ENCODE measurements at places on chromosomes 4 and X.
A peak's percentile ranks its signal among the peaks of the same experiment; 100 is the strongest.

GRCh38 chr4:183626168-183626567 is 32.8 kb downstream of the RWDD4 start:
- DNase-seq, result no peak

DNA sequence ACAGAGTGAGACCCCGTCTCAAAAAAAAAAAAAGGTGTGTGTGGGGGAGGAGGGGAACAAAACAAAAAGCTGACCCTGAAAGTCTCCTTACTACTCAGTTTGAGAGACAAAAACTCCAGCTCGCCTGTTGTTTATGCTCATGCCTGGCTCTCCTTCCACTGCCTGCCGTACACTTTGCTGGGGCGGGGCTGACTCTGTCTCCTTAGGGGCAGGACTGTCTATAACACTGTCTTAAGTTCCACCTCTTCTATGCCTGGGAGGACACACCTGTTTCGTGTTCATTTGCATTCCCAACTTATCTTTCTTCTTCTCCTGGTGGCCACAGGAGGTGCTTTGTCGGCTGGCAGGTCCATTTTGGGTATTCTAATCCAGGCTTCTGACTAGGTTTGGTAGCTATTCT is 81.4 kb downstream of the MTNR1A start:
- DNase-seq, result no peak

GRCh38 chr4:159197260-159197884 is 94.5 kb downstream of the RAPGEF2 start:
- no peak for DNase-seq

DNA sequence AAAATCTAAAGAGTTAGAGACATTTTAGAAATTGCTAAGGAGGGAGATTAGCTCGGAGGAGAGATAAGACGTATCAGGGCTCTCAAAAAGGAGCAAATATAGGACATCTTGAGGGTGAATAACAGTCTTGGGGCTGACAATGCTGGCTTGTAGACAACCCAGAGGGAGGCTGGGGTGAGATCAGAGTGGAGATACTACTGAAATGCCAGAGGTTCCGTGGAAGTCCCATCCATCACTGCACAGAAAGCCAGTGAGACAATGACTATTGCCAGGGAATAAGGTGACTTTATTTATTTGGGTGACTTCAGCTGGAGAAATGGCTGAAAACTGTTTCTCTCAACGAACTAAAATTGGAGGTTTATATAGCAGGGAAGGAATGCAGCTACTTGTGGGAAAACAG is 838.1 kb upstream of the AGA start:
- no peak for DNase-seq

DNA sequence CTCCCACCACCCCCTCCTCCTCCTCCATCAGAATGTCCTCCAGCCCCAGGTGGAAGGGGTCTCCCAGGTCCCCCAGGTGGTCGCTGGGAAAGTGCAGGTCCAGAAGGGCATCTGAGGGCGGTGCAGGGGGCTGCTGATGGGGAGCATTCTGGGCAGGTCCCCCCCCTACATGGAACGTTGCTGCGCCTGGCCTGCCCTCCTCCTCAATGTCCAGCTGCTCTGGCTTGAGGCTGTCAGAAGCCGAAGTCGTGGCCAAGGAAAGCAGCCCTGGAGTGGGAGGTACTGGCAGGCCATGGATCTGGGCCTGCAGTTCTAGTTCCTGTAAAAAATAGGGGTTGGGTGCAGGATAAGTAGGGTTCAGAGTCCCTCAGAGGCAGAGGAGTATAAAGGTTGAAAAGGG is 12.9 kb downstream of the TFE3 start:
- DNase-seq, result no peak

GRCh38 chr4:140130677-140131076 is 23.3 kb downstream of the MAML3 start:
- no peak for DNase-seq

GRCh38 chrX:111101580-111101979 is 5.6 kb downstream of the PAK3 start:
- DNase-seq, result no peak

DNA sequence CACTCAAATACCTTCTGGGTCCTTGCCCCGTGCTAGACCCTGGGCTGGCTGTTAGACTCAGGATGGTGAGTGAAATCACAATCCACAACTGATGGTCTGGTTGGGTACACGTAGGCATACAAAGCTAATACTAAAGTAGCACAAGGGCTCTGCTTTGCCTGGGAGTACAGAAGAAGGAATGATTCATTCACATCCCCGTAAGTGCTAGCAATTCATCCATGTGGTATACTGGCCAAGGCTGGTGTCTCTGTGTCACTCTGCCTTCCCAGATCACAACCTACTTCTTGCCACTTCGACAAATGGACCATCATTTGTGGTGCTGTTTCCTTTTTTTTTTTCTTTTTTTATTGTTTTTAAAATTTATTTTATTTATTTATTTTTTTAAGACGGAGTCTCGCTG is 19.7 kb upstream of the RBM47 start:
- no peak for DNase-seq

GRCh38 chr4:3311489-3312171 is 18.8 kb downstream of the RGS12 start:
- no peak for DNase-seq

GRCh38 chr4:173213296-173213695 is 44.7 kb downstream of the GALNT7 start:
- DNase-seq, result no peak

- no peak for DNase-seq
Observed at GRCh38 chr4:74934016-74934831, 1.3 kb downstream of the PARM1 start.

DNA sequence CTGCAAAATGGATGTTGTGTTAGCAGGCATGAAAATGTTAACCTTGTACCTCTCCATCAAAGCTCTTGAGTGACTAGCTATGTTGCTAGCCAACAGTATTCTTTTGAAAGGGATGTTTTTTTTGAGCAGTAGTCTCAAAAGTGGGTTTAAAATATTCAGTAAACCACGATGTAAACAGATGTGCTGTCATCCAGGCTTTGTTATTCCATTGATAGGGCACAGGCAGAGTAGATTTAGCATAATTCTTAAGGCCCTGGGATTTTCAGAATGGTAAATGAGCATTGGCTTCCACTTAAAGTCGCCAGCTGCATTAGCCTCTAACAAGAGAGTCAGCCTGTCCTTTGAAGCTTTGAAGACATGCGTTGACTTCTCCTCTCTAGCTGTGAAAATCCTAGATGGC is 18.4 kb downstream of the FGF2 start:
- DNase-seq, result no peak

DNA sequence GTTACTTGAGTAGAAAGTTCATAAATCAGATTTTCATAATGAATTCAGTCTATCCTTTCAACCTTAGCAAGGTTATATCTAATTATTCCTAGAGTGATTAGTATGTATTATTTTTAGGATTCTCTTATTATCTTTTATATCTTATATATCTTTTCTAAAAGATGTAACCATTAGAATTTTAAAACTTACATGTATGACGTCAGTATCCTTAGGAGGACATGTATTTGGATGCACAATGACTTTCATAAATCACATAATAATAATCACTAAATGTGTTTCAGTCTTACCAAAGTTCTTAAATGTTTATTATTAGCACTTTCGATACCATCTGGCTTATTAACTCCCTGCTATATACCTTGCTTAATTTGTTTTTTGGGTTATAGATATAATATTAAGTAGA is 1400.5 kb upstream of the IGFBP7 start:
- DNase-seq, result no peak

GRCh38 chr4:23413631-23414030 is 476.2 kb downstream of the PPARGC1A start:
- DNase-seq, result no peak

GRCh38 chr4:107261241-107261874 is 225.2 kb upstream of the DKK2 start:
- DNase-seq, result no peak

DNA sequence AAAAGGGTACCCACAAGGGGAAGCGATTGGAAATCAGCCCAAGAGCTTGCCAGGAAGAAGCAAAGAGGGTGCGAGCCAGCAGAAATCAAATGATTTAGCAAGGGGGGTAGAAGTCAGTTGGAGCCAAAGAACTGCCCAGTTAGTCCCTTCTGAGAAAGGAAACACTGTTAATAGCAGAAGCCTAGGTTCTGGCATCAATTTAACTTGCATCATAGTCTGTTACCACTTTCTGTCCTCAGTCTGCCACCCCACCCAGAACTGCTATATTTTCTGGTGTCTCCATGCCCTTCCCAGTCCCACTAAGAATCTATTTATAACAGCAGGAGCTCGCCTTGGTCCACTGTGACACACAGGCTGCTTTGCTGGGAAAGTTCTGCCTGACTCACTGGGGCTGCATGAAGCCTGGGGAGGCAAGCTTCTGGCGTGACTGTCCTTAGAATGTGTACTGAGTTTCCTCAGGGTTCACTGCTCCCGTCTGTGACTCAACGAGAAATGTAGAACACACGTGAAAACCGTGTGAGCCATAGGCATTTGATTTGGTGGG is 157.8 kb upstream of the TTC29 start:
- no peak for DNase-seq

GRCh38 chr4:150253965-150254630 is 175.9 kb downstream of the DCLK2 start:
- DNase-seq, result no peak

DNA sequence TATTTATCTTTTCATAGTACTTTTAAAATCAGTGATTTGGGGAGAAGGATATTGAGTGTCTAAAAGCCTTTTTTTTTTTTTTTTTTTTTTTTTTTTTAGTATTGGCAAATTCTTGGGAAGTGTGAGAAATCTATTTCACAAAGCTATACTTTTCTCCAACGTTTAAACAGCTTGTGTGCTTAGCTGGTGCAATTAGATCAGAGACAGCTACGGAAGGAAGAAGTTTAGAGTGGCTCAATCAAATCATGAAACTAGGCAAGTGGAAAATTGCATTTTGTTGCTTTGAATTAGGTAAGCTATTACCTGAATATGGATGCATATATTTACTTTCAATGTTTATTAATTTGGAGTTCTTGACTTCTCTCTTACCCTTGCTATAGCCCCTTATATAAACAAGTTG is 1001.9 kb downstream of the PDHA2 start:
- DNase-seq, result no peak

DNA sequence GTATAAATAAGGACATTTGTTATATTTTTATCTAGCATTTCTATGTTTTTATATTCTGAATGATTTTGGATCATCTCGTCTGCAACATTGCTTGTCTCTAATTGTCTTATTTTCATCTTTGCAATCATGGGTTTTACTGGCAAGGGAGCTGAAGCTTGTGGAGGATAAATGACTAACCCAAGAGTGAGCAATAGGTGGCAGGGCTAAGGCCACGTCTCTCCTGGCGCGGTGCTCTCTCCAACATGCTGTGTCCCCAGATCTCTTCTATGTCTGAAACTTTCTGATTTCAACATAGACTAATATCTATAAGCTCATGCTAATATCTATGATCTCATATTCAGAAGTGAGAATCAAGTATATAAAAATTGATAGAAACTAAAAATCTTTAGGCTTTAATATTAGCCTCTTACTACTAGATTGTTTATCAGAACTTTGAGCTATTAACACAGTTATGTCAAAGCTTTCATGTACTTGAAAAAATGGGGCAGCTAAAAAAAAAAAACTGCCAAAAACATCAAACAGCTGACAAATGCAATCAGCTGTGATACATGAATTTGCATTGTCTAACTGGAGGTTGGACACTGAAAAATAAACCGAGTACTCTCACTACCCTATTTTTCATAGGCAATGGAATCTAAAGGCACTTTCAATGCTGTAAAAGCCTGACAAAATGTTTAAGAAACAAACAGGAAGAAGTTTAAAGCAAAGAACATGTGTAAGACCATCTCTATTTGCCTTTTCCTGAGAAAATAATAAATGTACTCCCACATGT is 169.2 kb downstream of the TMA16 start:
- DNase-seq, result no peak

GRCh38 chrX:15854080-15854655 is 445 bp downstream of the AP1S2 start:
- peak; percentile 28 for DNase-seq

- DNase-seq, result no peak
Observed at GRCh38 chrX:32395878-32396277, 815.5 kb downstream of the DMD start.

DNA sequence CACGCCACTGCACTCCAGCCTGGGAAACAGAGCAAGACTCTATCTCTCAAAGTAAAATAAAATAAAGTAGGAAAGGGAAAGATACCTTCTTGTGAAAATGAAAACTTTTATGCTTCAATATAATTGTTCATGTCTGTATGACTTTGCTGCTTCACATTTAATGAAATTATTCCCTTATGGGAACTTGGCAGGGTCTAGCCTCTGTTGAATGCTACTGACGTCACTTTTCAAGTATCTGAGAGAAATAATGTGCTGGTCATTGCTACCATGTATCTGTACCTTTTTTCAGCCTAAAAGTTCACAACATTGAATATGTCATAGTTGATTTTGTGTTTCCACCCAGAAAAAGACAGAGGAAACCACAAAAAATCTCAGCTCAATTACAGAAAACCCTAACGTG is 65.2 kb downstream of the PRDM5 start:
- DNase-seq, result no peak

DNA sequence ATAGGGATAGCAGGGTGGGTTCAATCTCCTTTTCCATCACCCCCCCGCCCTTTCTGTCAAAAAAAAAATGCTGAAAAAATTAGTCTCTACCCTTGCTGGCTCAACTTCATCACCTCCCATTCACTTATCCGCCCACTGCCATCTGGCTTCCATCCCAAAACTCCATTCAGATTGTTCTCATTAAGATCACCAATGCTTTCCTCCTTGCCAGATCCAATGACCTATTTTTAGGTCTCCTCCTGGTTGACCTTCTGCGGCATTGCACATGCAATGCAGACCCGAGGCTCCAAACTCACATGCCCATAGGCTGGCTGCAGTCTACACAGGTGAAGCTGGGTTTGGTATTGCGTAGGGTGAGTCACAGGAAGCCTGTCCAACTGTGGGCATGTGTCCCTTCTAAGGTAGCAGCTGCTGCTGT is 21.1 kb upstream of the STIM2 start:
- no peak for DNase-seq

- DNase-seq, result no peak
Observed at GRCh38 chr4:64130907-64131306, 278.3 kb downstream of the TECRL start.

GRCh38 chrX:39766085-39766726 is 331.6 kb downstream of the BCOR start:
- peak; percentile 57 for DNase-seq
